Hindlimb muscle (tissue), 1 donor: ENCODE measurements at places on chromosomes 2 and 18. TPM values are rescaled to one million over a fixed set of nuclear protein-coding genes. Genes with fewer than 3 reads are reported as not detected.

GAL3ST2 gene
- polyA plus RNA-seq, result not detected

EPG5 gene
- polyA plus RNA-seq, result 12.6 TPM

TIMM21 gene
- 41.6 TPM for polyA plus RNA-seq

AAK1 gene
- 16.3 TPM for polyA plus RNA-seq

FOXI3 gene
- polyA plus RNA-seq, result 0.09 TPM

ALPI gene
- polyA plus RNA-seq, result not detected

SALL3 gene
- not detected for polyA plus RNA-seq

CNDP1 gene
- 0.31 TPM for polyA plus RNA-seq

CRYGC gene
- not detected for polyA plus RNA-seq

C2orf66 gene
- 0.23 TPM for polyA plus RNA-seq

ANO7 gene
- 1.1 TPM for polyA plus RNA-seq

OSGEPL1 gene
- polyA plus RNA-seq, result 12.9 TPM

FAM124B gene
- polyA plus RNA-seq, result 7.0 TPM

MRO gene
- 0.39 TPM for polyA plus RNA-seq

CHRNG gene
- 167 TPM for polyA plus RNA-seq

PROKR1 gene
- 2.1 TPM for polyA plus RNA-seq

DNA sequence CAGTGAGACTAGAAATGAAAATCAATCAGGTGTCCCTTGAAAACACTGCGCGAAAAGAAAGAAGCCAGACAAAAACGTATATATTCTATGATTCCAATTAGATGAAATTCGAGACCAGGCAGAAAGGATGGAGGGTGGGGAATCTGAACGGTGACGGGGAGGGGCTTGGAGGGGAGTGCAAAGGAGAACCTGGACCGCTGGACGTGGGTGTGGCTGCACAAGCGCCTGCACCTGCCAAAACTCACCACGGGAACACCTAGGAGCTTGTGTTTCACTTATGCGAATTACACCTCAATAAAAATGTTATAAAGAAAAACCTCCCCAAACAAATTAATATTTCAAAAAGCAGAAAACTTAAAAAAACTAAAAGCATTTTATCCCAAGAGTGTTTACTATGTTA, 21.9 kb downstream of the THAP4 start:
- no peak for DNase-seq

DNA sequence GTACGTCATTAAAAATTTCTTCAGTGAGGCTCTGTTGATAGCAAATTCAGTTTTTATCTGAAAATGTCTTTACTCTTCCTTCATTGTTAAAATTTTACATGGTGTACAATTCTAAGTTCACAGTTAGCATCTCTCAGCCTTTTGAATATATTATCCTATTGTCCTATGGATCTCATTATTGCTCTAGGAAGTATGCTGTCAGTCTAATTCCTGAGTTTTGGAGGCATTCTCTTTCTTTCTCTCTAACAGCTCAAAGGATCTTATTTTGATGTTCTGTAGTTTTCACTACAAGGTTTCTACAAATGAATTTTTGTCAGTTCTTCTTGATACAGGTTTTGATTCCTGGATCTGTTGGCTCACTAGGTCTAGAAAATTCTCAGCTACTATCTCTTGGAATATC, 2.9 kb upstream of the ACMSD start:
- no peak for DNase-seq

DNA sequence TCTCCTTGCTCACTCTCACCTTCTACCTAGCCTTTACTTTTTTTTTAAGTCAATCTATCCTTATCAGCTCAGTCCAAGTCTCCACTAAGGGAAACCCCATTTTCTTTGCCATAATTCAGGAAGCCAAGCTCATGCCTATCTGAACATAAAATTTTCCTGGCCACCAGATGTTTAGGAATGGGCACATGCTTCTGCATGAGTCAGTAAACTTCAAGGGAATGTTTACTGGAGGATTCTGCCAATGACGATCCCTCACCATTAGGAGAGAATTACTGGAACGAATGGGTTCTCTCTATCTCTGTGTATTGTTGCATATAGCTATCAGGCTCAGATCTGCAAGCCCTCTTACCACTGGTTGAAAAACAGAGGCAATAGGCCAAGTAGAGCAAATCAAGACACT, 731.7 kb upstream of the ZNF804A start:
- no peak for DNase-seq

- no peak for DNase-seq
These were observed 27.3 kb downstream of the LAMA3 start for GRCh38 chr18:23716516-23716915.

- no peak for DNase-seq
These were observed 90.7 kb downstream of the STK39 start for GRCh38 chr2:168156661-168157060.

- DNase-seq, result no peak
These were observed 1.5 kb downstream of the RALB start for GRCh38 chr2:120254178-120254577.

- DNase-seq, result no peak
These were observed 46.8 kb downstream of the TNS1 start for GRCh38 chr2:217955881-217956493.

DNA sequence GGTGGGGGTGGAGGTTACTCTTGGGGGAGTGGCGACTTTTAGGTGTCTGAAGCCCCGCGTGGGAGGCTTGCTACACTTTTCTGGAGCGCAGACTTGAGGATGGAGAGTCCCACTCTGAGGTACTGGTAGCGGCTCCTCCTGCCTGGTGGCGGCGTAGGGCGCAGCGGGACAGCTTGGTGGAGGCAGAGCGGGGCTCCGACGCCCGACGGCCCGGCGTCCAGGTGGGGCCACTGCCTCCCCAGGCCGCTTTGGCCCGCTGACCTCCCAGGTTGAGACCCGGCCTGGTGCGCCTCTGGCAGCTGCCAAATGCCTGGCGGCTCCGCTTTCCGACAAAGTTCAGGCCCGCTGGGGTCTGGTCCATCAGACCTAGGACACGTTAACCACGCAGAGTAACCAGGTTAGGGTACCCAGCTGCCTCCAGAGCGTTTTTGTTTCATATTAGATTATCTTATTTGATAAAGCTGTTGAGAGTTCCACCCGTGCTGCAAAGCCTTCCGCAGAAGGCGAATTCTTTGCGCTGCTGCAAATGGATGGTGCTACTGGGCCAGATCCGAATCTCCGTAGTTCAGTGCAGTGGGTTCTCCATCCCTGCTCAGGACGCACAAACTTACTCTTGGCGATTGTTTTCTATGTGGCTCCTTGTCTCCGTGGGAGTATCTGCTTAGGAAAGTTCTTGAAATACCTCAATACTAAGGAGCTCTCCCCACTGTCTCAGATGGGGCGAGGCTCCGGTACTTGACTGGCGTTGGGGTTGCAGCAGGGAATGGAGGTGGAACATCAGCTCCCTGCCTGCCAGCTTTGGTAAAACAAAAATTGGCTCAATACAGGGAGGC, 405.9 kb downstream of the XIRP2 start:
- peak; percentile 10 for DNase-seq

GRCh38 chr2:175372704-175373701, 191.5 kb upstream of the ATP5MC3 start:
- no peak for DNase-seq

DNA sequence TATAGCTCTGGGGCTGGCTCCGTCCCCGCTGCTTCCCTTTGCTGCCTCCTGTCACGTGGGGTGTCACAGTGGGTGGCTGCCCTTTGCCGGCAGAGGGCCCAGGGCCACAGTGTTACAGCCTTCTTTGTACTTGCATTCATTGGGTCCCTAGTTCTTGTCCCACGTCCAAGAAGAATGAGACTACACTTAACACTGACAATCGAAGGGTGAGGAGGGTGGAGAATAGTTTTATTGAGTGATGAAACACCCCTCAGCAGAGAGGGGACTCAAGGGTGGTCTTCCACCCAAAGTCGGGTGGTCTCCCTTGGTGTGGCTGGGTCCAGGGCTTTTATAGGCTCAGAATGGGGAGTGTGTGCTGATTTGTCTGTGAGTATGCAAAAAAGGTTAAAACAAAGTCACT, 1.9 kb downstream of the ATG4B start:
- DNase-seq, result no peak

DNA sequence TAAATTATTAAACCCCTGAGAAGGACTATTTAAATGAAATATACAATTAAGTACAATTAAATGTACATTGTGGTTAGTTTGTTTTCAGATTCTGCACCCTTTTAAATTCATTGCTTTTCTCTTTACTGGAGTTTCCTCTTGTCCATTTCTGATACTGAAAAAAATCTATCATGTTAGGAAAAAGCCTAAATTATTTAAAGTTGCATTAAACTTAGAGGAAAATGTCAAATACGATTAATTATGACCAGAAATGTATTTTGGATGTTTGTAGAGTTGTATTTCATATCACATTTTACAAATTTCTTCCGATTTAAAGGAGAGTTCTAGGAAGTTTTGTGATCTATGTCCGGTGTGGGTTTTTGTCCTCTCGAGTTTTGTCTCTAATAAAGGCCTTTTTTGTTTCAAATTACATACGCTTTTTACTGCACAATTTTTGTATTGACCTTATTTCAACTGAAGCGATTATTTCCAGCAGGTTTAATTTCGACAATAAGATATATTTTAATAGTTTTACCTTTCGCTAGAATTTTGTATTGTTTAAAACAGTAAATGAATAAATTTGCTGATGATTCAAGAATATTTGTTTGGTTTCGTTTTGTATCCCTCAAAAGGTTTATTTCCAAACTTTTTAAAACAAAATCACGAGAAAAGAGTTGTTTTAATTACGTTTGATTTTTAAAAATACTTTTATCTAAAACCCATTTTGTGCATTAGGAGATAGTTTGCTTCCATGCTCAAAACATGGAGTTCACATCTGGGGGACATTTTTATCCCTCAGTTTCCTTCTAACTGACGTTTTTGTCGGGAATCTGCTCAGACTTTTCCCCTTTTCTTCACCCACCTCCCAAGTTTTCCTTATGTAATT, 3.3 kb upstream of the SATB2 start:
- DNase-seq, result no peak

GRCh38 chr2:3104261-3104660, 273.4 kb downstream of the EIPR1 start:
- no peak for DNase-seq

GRCh38 chr18:46591783-46592391, 65.1 kb downstream of the LOXHD1 start:
- DNase-seq, result no peak

GRCh38 chr2:26359886-26360473, 13.4 kb upstream of the ADGRF3 start:
- DNase-seq, result no peak

DNA sequence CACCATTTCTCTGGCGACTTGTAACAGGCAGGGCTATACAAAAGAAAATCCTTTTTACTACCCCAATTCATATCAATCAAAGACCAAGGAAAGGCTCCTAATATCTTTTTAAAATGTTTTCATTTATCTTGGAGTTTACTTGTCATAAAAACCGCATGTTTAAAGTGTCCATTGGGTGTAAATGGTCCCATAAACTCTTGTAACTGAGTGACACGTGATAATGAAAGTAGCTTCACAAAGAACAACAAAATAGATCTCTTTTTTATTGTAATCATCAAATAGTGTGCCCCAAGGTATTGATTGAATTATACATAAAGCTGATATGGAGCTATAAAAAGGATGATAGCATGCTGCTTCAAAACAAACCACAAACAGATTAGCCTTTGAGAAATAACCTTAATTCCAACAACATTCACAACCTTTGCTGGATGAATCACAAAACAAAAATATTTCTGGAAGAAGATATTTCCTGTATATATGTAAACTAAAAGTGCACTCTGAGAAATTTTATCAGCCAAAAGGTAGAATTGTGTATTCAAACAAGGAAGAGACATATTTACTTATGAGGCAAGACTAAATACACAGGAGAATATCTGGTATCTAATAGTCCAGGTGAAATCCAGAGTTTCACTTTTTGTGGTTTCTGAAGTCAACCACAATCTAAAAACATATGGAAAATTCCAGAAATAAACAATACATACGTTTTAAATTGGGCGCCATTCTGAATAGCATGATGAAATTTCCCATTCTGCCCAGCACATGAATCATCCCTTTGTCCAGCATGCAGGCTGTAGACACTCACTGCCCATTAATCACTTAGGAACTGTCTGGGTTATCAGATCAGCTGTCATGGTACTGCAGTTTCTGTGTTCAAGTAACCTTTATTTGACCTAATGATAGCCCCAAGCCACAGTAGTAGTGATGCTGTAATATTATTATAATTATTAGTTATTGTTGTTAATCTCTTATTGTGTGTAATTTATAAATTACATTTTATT, 237.5 kb downstream of the PIK3C3 start:
- no peak for DNase-seq

GRCh38 chr2:3533836-3534235, 14.5 kb upstream of the ADI1 start:
- no peak for DNase-seq

DNA sequence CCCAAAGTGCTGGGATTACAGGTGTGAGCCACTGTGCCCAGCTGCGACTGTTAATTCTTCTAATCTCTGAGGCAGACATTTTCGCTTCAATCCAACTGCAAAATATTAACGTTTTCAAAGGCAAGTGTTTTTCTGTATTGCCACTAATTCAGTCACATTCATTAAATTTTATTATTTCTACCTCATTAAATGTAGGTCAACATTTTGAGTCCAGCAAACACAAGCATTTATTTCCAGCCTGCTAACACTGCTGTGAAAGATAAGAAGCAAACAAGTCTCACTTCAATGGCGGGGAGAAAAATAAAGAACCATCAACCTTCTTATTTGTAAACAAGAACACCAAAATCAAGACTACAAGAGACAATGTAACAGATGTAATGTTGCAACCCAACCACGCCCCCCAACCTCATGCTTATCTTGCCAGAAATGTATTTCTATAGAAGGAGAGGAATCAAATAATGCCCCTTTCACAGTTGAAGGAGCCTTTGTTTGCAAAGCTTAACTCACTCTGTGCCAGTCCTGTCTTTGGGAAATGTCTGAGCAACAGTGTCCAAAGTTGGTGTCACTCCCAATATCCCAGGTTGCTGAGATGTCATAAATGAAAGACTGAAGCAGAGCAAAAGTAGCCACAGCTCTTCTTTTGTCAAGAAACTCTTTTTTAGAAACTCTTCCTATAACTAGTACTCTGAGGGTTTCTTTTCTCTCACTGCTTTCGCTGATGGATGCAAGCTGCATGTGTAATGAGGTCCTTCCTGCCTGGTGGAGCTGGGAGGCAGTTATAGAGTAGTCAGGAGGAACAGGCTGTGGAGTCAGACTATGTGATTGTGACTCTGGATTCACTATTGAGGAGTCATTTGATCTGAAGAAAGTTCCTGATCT, 8.6 kb downstream of the DOCK10 start:
- no peak for DNase-seq

DNA sequence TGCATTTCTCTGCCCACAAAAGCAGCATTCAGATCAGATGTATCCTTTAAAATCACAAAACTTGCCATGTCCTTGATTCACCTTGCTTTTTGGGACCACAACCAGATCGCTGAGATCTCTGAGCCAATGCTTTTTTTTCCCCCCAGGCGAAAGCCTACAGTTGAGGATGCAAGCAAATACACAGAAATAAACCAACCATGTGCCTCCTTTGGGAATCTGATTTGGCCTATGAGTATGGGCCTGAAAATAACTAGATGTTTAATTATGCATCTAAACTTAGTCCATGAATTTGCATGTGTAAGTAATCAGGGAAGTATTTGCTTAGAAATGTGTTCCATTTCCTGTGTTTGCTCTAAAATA, 49.7 kb upstream of the CDC42EP3 start:
- DNase-seq, result no peak

GRCh38 chr2:174059884-174060244, 94.7 kb upstream of the SP3 start:
- DNase-seq, result no peak

GRCh38 chr2:10271946-10272345, 30.8 kb upstream of the HPCAL1 start:
- no peak for DNase-seq
